ENCODE measurements at places on chromosomes 7 and 10.

DNA sequence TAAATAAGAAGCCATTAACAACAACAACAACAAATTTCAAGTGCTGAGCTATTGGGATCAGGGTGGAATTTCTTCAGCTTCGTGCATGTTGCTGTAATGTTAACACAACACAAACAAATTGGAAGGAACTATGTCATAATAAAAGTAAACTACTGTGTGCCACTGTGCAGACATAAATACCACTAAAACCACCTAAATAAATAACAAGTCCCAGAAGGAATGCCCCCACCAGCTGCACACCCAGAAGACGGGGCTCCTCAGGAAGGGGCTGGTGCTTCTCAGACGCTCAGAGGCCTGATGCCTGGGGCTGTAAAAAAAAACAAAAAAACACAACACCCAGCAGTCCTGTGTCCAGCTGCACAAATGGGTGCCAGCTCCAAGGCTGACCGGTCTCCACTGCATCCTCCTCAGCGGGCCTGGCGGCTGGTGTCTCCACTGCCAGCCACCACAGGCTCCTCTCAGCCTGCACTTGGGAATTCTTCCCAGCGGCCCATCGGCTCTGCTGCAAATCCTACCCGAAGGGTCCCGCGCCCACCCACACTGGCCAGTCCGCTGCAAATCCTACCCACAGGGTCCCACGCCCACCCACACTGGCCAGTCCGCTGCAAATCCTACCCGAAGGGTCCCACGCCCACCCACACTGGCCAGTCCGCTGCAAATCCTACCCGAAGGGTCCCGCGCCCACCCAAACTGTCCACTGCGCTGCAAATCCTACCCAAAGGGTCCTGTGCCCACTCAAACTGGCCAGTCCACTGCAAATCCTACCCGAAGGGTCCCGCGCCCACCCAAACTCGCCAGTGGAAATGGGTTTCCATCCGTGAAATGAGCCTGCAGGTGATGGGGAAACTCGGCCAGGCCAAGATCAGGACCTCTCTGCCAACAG is 35.8 kb upstream of the DNAAF5 start:
- DNase-seq, result no peak

- DNase-seq, result no peak
Observed at GRCh38 chr7:105153531-105153930, 139.5 kb downstream of the KMT2E start.

GRCh38 chr10:79383974-79384606 is 36.8 kb downstream of the PPIF start:
- DNase-seq, result no peak

GRCh38 chr10:88705958-88706357 is at the start of gene LIPK:
Gene LIPK, plus strand, starts transcription at chr10:88706249. Its CDS starts 18,295 bp downstream, at chr10:88724544.
- no peak for DNase-seq

DNA sequence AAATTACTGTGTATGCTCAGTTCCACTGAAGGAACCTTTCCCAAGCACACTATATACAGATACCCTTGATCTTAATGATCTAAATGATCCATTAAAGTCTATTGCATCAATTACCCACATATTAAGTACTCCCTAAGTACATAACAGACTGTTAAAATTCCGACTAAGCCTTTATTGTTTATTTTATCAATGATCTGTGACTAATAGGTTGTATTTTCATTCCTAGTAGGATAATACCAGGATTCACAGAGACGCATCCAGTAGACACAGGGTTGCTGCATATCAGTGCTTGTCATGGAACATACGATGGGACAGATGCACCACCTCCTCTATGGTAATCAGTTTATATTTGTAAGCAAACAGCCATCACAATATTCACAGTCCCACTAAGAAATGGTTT is 159.6 kb upstream of the SLC26A5 start:
- DNase-seq, result no peak

- no peak for DNase-seq
Observed at GRCh38 chr10:131810036-131810804, 90.6 kb upstream of the PPP2R2D start.

DNA sequence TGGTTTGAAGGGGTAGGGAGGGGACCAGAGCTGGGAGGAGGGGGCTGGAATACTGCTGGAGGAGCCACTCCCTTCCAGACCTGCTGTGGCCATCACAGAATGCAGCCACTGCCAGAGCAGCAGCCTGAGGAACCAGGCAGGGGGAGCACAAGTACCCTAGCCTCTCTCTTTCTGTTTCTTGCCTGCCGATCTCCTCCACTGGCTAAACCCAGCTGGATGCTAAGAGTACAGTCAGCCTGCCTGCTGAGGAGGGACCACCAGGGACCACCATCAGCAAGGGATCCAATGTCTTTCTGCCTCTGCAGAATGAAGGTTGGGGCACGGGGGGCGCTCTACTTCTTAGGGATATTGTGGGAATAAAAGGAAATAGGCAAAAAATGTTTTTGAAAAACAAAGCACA is 4.7 kb downstream of the BLVRA start:
- no peak for DNase-seq

DNA sequence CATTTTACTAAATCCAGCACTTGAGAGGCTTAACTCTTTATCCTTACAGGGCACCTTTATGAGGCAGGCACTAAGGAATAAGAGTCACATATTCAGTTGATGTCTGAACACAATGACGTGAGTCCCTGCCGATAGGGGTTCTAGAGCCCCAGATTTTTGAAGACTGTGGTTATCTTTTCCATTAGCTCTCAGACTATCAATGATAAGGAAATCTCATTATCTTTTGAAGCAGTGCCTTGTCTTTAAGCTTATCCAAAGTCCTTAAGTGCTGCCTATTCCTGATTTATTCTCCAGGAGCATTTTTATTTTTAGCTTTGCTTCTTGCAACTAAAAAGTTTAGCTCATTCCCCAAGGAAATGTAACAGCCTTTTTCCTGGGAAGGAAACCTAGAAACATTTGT is 444.1 kb upstream of the LRRN3 start:
- DNase-seq, result no peak

- DNase-seq, result no peak
Observed at GRCh38 chr7:70595755-70596597, 536.0 kb upstream of the GALNT17 start.

DNA sequence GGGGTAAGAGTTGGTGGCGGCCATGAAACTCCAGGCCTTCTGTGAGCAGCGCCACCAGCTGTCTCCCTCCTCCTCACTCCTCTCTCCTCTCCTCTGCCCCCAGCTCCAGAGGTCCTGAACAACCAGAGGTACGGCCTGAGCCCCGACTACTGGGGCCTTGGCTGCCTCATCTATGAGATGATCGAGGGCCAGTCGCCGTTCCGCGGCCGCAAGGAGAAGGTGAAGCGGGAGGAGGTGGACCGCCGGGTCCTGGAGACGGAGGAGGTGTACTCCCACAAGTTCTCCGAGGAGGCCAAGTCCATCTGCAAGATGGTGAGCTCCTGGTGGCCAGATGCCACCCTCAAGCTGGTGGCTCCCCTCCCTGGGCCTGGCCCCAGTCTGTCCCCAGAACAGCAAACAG is 99.1 kb downstream of the RGS10 start:
- DNase-seq, result no peak

DNA sequence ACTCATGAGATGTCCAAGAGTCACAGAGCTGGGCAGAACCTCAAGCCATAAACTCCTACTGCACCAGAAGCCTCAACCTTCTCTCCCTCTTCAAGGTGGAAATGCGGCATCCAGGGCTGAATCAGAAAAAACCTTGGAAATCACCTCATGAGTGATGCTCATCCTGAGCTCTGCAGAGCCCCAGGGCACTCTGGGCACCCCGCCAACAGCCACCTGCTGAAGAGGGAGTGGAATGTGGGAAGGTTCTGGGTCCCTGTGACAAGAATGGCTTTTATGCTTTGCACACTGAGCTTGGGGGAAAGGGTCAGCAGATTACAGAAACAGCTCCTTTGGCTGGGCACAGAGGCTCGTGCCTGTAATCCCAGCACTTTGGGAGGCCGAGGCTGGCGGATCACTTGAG is 18.8 kb downstream of the NUDT1 start:
- DNase-seq, result no peak

GRCh38 chr7:82617156-82617555 is 173.6 kb upstream of the CACNA2D1 start:
- no peak for DNase-seq

GRCh38 chr10:5896208-5897052 is 6.4 kb downstream of the FBH1 start:
- DNase-seq, result no peak

- no peak for DNase-seq
Observed at GRCh38 chr10:130028465-130028819, 64.4 kb upstream of the EBF3 start.

- DNase-seq, result no peak
Observed at GRCh38 chr10:29671228-29671780, 36.5 kb upstream of the SVIL start.

DNA sequence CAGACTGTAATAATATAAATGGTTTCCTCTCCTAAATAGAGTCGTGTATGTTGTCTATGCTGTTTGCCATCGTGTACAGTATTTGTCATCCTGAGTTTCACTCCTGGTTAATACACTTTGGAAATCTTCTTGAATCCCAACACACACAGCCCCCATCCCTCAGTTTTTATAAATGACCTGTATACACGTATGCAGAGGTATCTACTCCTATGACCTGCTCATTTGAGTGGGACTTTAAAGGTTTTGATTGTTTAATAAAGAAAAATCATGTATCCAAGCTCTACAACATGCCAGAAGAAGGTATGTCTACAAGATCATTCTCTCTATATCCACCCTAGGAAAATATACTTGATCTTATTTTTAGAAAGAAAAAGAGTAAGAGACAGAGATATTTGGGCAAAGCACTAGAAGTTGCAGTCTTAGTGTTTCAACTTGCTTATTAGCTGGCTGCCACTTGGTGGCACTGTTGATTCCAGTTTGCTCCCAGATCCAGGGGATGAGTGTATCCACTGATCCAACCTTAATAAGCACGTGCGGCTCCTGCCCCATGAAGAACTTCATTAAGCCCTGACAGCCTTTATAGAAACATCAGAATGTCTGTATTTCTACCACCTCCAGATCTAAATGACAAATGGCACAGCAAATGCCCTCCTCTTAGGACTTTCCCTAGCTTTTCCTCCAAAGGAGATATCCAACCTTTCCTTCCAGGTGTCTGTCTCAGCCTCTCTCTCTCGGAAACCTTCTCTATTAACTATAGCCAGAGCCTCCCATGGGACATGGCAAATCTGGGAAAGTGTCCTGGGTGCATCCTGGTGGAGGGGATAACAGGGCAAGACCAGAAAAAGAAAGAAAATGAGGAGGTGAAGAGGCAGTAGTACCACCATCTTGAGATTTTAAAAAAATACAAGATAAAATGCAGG is 181.6 kb upstream of the NEBL start:
- DNase-seq, result peak; percentile 10

GRCh38 chr7:75967487-75967997 is 26.9 kb downstream of the TMEM120A start:
- DNase-seq, result no peak

GRCh38 chr10:97701438-97702069 is 12.0 kb upstream of the MARVELD1 start:
- no peak for DNase-seq

DNA sequence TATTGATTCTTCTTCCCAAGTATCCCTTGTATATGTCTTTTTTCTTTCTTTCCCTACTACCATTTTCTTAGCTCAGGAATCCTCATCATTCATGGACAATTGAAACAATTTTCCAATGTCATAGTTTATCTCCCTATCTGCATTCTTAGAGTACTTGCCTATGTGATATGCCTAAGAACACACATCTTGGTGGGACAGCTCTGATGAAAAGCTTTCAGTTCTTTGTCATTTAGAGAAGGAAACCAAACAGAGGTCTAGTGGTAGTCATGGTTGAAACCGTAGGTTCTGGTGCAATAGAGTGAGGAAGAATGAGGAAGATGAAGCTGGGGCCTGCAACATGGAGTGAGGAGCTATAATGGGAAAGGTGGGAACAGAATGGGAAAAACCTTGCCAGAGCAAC is 28.2 kb downstream of the TDRD1 start:
- no peak for DNase-seq

- no peak for DNase-seq
Observed at GRCh38 chr7:13201628-13202027, 514.2 kb downstream of the ARL4A start.

- DNase-seq, result no peak
Observed at GRCh38 chr10:127259347-127259746, 63.0 kb upstream of the INSYN2A start.

DNA sequence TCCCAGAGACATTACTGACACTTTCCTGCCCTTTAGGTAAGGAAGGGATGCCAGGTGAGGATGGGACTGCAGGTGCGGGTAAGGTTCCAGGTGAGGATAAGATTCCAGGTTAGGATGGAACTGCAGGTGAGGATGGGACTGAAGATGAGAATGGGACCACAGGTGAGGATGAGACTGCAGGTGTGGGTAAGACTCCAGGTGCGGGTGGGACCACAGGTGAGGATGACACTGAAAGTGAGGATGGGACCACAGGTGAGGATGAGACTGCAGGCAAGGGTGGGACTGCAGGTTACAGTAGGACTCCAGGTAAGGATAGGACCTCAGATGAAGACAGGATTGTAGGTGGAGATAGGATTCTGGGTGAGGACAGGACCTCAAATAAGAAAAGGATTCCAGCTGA is 322.3 kb downstream of the WDR37 start:
- DNase-seq, result no peak

GRCh38 chr10:112126901-112127300 is 56.7 kb downstream of the GPAM start:
- peak; percentile 89 for DNase-seq

DNA sequence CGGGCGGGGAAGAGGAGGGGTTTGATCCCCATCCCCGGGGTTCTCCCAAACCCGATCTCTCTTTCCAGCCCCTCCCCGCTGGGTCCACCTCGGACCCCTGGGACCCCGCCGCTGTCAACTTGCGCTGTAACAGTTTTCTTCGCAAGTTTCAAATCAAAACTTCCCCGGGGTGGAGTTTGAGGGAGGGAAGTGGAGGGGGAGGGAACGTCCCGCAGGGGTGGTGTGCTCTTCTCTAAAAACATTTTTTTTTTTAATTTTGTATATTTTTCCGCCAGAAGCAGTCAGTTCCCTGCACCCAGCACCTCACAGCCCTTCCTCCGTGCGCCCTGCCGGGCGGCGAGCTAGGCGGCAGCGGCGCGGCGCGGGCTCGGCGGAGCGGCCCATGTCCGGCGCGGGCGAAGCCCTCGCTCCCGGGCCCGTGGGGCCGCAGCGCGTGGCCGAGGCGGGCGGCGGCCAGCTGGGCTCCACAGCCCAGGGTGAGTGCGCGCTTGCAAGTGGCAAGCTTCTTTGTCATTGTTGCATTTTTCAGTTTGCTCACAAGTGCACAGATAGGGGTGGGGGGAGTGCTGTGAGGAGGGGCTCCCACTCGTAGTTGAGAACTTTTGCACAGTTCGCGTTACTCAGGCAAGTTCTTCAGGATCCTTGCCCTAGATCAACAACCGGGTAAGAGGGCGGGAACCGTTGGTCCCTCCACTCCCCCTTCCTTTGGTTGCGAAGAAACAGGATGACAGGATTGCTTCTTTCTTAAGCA is 933 bp downstream of the MDFIC start:
- DNase-seq, result no peak
